ENCODE measurements at places on chromosomes 5 and 9. TPM values are rescaled to one million over a fixed set of nuclear protein-coding genes. Genes with fewer than 3 reads are reported as not detected.

GRCh38 chr5:121691478-121691877 is 160.2 kb upstream of the FTMT start:
- no peak overlapping the region for H3K27ac ChIP-seq
- H3K4me3 ChIP-seq = no peak overlapping the region
- no peaks in the 10 kb centered on the region for H3K27me3 ChIP-seq
- H3K4me1 ChIP-seq = no peaks in the 10 kb centered on the region
- no peaks in the 10 kb centered on the region for H3K36me3 ChIP-seq

- H3K4me1 ChIP-seq = peaks cover 5% of the 10 kb centered on the region
- DNase-seq = no peak
- H3K27me3 ChIP-seq = peaks cover 85% of the 10 kb centered on the region
Observed at GRCh38 chr5:135034236-135034962, 371 bp upstream of the PITX1 start.

Gene GBGT1
- 28.7 TPM for total RNA-seq

Gene SIT1
- not detected for total RNA-seq

Gene NEUROG1
- not detected for total RNA-seq
